ENCODE measurements at places on chromosomes 5 and 9. TPM values are rescaled to one million over a fixed set of nuclear protein-coding genes. Genes with fewer than 3 reads are reported as not detected.

DNA sequence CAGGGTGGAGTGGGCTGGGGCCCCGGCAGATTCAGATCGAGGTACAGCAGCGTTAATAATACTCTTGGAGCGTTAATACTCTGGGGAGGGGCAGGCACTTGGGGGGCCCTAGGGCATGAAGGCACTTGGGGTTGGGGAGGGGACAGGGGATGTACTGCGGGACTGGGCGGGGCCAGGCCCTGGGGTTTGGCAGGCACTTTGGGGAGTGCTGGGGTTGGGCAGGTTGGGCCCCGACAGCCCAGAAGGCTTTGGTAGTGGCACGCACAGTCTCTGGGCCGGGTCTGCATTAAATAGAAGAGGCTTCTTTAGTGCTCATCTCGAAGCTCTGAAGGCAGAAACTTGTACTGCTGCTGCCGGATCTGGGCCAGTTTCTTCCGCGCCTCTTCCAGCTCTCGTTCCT, 7.8 kb upstream of the TPM2 start:
- no peak for DNase-seq
- peaks cover 67% of the 10 kb centered on the region for H3K36me3 ChIP-seq
- H3K4me3 ChIP-seq, result no peak overlapping the region
- H3K4me1 ChIP-seq, result peaks cover 7% of the 10 kb centered on the region
- no peak overlapping the region for H3K27ac ChIP-seq
- no peaks in the 10 kb centered on the region for H3K27me3 ChIP-seq

GRCh38 chr9:85117831-85118230, 448.3 kb downstream of the NTRK2 start:
- H3K27me3 ChIP-seq, result peaks cover 6% of the 10 kb centered on the region
- no peaks in the 10 kb centered on the region for H3K4me1 ChIP-seq
- H3K4me3 ChIP-seq, result no peak overlapping the region
- no peak for DNase-seq
- no peak overlapping the region for H3K27ac ChIP-seq

- H3K4me1 ChIP-seq, result no peaks in the 10 kb centered on the region
- H3K27ac ChIP-seq, result no peak overlapping the region
- DNase-seq, result no peak
These were observed 147.0 kb downstream of the GABRG2 start for GRCh38 chr5:162214551-162214950.

ADRA1B gene
- not detected for total RNA-seq

DNA sequence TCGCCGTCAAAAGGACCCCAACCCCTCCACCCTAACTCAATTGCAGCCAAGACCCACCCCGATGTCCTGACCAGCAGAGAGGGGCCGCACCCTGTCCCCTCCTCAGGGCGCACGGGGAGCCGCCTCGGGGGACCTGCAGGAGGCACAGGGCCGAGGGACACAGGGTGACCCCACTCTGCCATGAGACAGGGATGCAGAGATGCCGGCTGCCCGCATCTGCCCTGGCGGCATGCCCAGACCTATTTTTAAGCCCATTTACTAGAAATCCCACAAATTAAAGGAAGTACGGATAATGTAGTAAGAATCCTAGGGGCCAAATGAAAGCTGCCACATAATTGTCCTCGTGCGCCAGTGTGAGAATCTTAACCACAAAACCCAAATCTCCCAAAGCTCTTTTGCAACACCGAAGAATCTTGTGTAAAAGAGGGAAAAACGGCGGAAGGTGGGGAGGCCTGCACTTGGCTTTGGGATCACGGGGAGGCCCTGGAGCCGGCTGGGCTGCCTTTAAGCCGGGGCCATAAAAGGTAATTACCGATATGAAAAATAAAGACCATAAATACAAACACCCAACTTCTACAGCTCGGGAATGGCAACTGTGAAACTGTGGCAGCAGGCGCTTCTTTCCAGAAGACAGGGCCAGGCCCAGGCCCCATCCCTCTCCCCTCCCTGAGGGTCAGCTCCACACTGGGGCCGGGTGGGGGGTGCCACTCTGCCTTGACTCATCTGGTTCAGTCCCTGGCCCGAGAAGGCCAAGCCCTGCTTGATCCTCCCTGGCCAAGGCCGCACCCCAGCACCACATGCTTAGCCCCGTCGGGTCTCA, 35.0 kb downstream of the NACC2 start:
- peaks cover 20% of the 10 kb centered on the region for H3K4me1 ChIP-seq
- H3K27ac ChIP-seq, result no peak overlapping the region
- H3K36me3 ChIP-seq, result peaks cover 3% of the 10 kb centered on the region
- no peak for DNase-seq

- no peak overlapping the region for H3K4me3 ChIP-seq
- H3K27me3 ChIP-seq, result no peaks in the 10 kb centered on the region
- no peaks in the 10 kb centered on the region for H3K4me1 ChIP-seq
- H3K27ac ChIP-seq, result no peak overlapping the region
These were observed 383.6 kb downstream of the GADD45G start for GRCh38 chr9:89988458-89988857.

ZBED3 gene
- total RNA-seq, result 3.2 TPM

- no peak for DNase-seq
- H3K27me3 ChIP-seq, result no peaks in the 10 kb centered on the region
- H3K4me3 ChIP-seq, result no peak overlapping the region
These were observed 772.1 kb upstream of the CDH9 start for GRCh38 chr5:27810458-27810857.

CDH9 gene
- not detected for total RNA-seq

GRCh38 chr5:138605254-138605972, 30.2 kb upstream of the HSPA9 start:
- H3K27ac ChIP-seq, result no peak overlapping the region
- no peak overlapping the region for H3K4me3 ChIP-seq
- DNase-seq, result no peak
- H3K27me3 ChIP-seq, result no peaks in the 10 kb centered on the region

GRCh38 chr5:180909782-180910181, 10.8 kb downstream of the BTNL8 start:
- no peaks in the 10 kb centered on the region for H3K36me3 ChIP-seq
- H3K27ac ChIP-seq, result no peak overlapping the region
- DNase-seq, result no peak

DNA sequence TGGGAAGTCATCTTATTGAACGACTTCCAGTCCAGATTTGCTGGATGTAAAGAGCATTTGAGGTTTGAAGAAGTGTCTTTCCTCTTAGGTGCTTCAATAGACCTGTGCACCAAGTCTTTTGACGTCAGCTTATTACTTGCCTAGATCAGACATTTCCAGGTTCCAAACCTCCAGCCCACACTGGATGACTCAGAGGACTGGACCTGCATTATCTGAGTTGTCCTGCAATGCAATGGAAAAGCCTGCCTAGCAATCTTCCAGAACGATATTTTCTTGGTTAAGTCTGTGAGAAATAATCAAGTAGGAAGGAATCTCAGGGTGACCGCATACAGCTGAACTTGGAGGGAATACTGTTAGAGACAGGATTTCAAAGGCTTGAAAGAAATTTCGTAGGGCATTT, 147.2 kb upstream of the MOCS2 start:
- no peak overlapping the region for H3K27ac ChIP-seq
- no peaks in the 10 kb centered on the region for H3K36me3 ChIP-seq
- DNase-seq, result no peak
- H3K27me3 ChIP-seq, result no peaks in the 10 kb centered on the region

- no peaks in the 10 kb centered on the region for H3K36me3 ChIP-seq
- no peak overlapping the region for H3K27ac ChIP-seq
- no peaks in the 10 kb centered on the region for H3K27me3 ChIP-seq
- no peak overlapping the region for H3K4me3 ChIP-seq
These were observed 14.7 kb upstream of the CDK7 start for GRCh38 chr5:69219939-69220338.

GRCh38 chr5:134464988-134465815, 53.5 kb upstream of the CDKN2AIPNL start:
- no peak for DNase-seq
- H3K27me3 ChIP-seq, result no peaks in the 10 kb centered on the region
- H3K27ac ChIP-seq, result no peak overlapping the region
- H3K4me1 ChIP-seq, result peaks cover 22% of the 10 kb centered on the region

SLC1A3 gene
- total RNA-seq, result not detected

DNA sequence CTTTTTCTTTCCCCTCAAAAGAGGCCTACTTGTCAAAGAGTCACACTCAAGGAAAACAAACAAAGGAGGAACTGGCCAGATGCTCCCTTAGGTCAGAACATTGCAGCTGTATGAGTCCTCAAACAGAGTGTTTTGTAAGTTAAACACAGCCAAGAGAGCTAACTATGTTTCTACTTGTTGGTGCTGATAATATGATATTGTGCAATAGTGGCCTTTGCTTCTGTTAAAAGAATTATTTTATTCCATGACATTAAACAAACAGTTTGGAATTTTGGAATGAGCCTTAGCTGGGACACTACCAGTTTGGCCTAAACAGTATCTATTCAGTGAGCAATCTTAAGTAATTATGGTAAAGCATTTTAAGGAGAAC, 56.0 kb upstream of the TPD52L3 start:
- no peaks in the 10 kb centered on the region for H3K4me1 ChIP-seq
- DNase-seq, result no peak
- no peaks in the 10 kb centered on the region for H3K27me3 ChIP-seq
- H3K27ac ChIP-seq, result no peak overlapping the region

DNA sequence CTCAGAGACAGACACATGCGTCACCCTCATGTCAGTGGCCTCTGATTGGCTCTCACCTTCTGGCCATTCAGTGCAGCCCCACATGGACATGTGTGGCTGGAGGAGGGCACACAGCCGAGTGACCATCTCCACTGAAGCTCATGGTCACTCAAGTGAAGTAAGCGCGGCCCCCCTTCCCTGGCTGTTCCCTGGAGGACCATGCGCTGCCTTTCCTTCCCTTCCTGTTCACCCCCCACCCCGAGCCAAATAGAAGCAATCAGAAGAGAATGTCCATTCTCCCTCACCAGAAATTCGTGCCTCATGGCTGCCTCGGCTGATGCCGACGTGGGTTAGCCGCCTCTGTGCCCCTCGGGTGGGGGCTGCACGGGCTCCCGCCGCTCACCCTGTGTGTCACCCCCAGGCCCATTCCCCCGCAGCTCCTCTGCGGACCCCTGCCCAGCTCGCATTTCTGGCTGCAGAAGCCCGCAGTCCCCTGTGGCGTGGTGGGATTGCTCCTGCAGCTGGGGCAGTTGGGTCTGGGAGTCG, 12.5 kb upstream of the COL5A1 start:
- no peaks in the 10 kb centered on the region for H3K36me3 ChIP-seq
- no peak for DNase-seq
- H3K4me1 ChIP-seq, result no peaks in the 10 kb centered on the region
- H3K27ac ChIP-seq, result no peak overlapping the region
- no peak overlapping the region for H3K4me3 ChIP-seq

DNA sequence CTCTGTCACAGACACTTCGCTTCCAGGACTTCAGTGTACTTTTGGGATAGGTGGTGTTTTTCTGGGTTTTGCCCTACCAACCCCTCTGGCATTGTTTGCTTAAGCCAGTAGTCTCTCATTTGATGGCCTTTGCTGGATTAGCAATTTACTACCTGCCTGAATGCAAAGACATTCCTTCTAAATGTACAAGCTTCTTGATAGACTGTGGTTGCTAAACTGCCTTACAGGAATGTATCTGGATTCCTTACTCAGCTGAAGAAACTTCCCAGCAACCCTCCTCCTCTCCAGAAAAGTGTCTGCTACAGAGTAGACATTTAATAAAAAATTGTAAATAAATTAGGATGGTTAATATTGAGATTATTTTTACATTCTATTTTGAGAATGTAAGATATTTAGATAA, 1916.7 kb downstream of the EFNA5 start:
- no peaks in the 10 kb centered on the region for H3K27me3 ChIP-seq
- H3K4me3 ChIP-seq, result no peak overlapping the region
- no peak overlapping the region for H3K27ac ChIP-seq
- no peaks in the 10 kb centered on the region for H3K4me1 ChIP-seq
- no peak for DNase-seq

DNA sequence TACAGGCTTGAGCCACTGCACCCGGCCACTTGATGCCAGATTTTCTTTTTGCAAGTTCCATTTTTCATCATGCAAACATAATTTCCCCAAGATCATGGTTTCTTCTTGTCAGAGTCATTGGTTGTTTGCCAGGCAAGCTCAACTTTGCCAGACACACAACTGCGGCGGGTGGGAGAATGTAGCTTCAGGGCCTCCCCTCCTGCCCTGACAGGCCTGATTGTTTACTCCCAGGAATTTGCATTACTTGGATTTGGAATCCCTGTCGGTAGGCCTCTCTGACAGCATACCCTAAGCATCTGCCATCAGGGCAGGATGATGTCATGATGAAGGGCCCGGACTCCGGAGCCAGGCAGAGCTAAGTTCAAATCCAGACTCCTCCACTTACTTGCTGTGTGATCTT, 15.1 kb downstream of the RPS14 start:
- DNase-seq, result no peak
- no peak overlapping the region for H3K27ac ChIP-seq
- no peak overlapping the region for H3K4me3 ChIP-seq

PCDHA1 gene
- not detected for total RNA-seq

- DNase-seq, result no peak
- no peaks in the 10 kb centered on the region for H3K36me3 ChIP-seq
- H3K4me3 ChIP-seq, result no peak overlapping the region
- no peak overlapping the region for H3K27ac ChIP-seq
These were observed 627.1 kb upstream of the WWC1 start for GRCh38 chr5:167664222-167664804.

DENND1A gene
- 27.8 TPM for total RNA-seq

DNA sequence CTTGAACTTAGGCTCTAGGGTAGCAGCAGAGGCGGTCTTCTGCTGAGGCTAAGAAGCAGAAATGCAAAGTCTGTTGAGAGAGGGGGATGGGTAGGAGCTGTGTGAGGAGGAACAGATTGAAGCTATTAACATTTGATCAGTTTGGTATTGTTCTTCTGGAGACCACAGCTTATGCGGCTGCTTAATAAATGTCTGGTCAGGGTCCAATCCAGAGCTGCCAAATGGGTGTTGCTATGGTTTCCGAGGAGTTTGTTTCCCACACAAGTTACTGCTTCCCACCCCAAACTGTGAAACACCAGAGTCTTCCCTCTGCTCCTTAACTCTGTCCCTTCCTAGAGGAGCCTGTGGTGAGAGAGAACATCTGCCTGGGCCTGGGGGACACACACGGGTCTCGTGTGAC, 142.2 kb upstream of the KLF4 start:
- no peak for DNase-seq
- no peaks in the 10 kb centered on the region for H3K36me3 ChIP-seq
- H3K27me3 ChIP-seq, result no peaks in the 10 kb centered on the region
- H3K4me1 ChIP-seq, result no peaks in the 10 kb centered on the region

DOCK2 gene
- 317 TPM for total RNA-seq

GRCh38 chr5:169433221-169433651, 132.3 kb upstream of the SLIT3 start:
- H3K4me1 ChIP-seq, result no peaks in the 10 kb centered on the region
- no peak overlapping the region for H3K27ac ChIP-seq
- no peak overlapping the region for H3K4me3 ChIP-seq
